Activated naive CD4-positive, alpha-beta T cell treated with Interleukin-2 at 50 U/mL for 16 hours (primary cell): ENCODE measurements at places on chromosomes 13 and 19.

DNA sequence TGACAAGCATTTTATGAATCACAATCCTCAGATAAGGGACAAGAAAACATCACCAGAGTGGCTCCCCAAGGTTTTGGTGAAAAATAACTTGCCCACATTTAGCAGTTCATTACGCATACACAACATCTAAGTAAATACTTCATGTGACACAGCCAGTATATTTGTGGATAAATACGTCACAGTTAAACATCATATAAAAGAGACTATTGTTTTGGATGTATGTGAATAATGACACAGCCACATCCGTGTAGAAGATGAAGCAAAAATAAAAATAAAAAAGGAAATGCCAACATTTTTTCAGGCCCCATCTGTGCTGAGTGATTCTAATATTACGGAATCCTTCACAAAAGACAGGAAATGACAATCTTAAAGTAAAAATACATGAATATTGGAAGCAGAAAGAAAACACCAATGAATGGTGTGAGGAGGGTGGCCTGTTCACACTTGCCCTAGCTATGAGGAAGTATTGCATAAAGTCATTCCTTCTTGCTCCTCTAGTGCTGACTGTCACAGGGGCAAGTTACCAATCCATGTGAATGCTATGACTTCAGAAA is 457.1 kb downstream of the KLF12 start:
- DNase-seq: no peak

- no peak for DNase-seq
Measured at GRCh38 chr19:36986131-36986530, 70.0 kb downstream of the ZNF568 start.

GRCh38 chr13:23567906-23568460 is 2.2 kb upstream of the TNFRSF19 start:
- no peak for DNase-seq

- DNase-seq: no peak
Measured at GRCh38 chr19:42152910-42153671, 20.8 kb upstream of the POU2F2 start.

- DNase-seq: no peak
Measured at GRCh38 chr19:2703691-2704216, 1.3 kb upstream of the GNG7 start.

DNA sequence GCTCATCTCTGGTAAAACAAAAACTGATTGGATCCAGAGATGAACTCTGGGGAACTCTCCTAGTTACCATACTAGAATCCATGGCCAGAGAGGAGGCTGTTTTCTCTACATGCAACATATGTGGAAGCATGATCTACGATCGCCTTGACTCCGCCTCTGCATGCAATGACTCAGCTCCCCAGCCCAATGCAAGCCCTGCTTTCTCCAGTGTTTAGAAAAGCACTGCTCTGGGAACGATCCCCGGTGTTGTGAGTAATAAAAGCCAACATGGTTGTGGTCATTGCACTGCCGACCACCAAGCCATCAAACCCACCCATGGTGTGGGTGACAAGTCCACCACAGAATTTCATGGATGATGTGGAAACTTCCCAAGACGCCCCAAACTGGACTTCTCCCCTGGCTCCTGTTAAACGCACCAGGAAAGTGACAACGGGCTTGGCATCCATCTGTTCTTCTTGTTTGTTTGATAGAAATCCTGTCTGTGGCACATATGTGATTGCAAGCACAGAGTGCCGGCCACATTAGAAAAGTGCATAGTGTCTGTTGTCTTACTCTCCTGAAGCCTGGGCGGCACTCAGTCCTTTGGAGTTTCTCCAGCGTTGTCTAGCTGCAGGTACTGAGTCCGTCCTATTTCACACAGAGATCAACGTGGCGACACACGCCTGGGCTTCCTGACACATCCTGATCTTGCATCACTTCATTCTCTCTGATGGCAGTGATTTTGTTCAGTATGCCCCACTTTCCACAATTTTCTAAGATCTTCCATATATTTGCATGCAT is 36.4 kb upstream of the VSTM2B start:
- no peak for DNase-seq

GRCh38 chr13:45529758-45530157 is 65.0 kb downstream of the COG3 start:
- no peak for DNase-seq

DNA sequence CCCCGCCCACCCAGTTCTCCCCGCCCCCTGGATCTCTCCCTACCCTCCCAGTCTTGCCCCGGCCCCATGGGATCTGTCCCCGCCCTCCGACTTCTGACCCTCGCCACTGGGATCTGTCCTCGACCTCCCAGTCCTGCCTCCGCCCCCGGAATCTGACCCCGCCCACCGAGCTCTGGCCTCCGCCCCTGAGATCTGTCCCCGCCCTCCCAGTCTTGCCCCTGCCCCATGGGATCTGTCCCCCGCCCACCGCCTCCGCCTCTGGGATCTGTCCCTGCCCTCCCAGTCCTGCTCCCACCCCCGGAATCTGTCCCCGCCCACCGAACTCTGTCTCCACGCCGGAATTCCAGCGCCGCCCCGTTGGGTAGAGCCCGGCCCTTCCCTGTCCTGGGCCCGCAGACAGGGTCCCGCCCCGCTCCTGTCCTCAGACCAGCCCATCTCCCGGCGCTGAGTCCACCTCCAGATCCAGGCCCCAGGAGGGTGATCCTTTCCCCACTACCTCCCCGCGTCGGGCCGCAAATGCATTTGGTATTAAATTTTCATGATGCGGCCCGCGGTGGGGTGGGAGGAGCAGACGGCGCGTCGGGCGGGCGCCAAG is 1.5 kb upstream of the SLC17A7 start:
- peak; percentile 59 for DNase-seq

DNA sequence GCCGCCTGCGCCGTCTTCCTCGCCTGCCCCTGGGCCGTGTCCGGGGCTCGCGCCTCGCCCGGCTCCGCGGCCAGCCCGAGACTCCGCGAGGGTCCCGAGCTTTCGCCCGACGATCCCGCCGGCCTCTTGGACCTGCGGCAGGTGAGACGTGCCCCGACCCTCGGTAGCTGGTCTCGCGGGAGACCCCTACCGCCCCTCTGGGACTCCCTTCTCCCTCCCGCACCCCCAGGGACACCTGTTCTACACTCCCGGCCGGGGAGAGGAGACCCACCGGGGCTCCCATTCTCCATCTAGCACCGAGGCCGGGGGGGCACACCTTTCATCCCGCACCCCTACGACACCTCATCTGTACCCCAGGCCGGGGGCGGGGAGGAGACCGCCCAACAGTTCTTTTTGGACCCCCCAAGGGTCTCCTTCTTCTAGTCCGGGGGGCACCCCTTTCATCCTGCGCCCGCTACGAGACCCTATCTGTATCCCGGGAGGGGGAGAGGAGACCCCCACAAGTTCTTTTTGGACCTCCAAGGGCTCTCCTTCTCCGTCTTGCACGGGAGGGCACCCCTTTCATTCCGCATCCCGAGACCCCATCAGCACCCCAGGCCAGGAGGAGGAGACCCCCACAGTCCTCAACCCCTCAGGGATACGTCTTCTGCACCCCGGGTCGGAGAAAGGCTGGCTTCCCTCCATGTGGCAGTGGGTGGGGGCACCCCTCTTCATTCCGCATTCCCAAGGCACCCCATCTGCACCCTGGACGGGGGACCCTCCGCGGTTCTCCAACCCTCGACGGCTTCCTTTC is 533 bp downstream of the TNFSF9 start:
- DNase-seq: no peak
